Stimulated activated CD4-positive, alpha-beta T cell treated with anti-CD3 and anti-CD28 coated beads, Interleukin-1b, Interleukin-23, amount 100 ng/mL, for 4 hours (primary cell): ENCODE measurements at places on chromosomes 2 and 18.

GRCh38 chr2:233439191-233439590, 84.9 kb downstream of the DGKD start:
- DNase-seq: no peak

- DNase-seq: no peak
Measured at GRCh38 chr2:873651-874580, 76.7 kb upstream of the SNTG2 start.

DNA sequence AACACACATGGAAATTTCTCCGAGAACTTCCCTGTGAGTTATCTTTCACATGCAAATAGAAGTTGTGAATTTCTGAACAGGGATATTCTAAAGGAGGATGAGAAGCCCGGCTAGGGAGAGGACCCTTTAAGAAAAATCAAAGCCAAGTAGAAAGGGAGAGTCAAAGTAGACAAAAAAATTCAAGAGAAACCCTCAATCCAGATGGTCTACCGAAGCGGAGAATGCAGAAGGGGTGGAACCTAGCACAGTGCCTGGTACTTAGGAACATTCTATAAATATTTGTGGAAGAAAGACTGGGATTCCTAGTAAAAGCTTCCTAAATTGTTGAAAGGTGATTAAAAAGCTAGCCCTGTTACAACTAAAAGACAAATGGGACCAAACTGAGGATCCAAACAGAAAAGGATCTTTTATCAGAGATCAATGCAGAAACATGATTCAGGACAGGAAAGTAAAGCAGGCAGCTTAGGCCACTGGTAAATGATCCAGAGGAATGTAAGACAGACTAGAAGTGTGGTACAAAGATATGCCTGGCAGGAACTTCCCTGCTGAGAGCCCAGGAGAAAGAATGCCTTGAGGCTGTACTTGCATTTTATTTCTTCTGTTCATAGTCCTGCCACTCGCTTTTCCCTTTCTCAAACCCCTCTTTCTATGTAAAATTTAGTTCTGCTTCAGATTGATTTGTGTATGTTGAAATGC, 19.5 kb upstream of the GLS start:
- DNase-seq: no peak

DNA sequence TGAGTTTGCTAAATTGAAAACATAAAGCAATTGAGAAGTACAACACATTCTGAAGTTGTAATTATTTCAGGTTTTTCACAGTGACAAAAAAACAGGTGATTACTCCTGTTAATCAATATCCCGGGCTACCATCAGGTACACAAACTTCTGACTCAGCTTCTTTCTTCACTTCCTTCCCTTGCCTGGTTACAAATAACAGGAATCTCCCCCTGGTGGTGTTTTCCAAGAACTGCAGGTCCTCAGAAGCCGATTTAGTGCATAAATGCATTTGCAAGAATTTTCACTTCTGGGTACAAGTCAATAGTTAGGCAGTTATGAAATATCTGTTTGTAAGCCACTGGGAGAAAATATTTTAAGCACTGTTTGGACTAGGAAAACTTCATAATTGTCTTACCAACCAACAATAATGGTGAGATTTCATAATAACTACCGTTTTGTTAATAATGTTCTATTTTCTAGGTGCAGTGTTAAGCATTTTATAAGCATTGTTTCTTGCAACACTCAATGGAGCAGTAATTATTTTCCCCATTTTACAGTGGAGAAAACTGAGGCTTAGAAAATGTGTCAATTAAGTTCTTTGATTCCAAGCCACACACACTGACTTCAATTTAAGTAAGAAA, 12.4 kb upstream of the GMCL1 start:
- peak; percentile 18 for DNase-seq

DNA sequence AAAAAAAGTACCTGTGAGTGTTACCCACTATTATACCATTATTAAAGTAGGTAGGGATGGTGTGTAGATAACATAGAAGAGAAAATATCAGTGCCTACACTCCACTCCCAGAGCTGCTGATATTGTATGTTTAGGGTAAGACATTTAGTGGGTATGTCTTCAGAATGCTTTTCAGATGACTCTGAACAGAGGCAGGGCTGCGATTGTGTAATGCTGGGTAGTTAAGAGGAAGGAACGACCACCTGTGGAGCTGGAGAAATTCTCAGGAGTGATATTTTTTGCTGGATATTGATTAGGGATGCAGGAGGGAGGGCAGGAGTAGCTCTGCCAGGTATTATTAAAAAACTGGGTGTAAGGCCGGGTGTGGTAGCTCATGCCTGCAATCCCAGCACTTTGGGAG, 2.8 kb downstream of the CNOT11 start:
- no peak for DNase-seq

- no peak for DNase-seq
Measured at GRCh38 chr2:229335877-229336346, 64.8 kb upstream of the PID1 start.

- DNase-seq: no peak
Measured at GRCh38 chr2:50529600-50530218, 502.2 kb downstream of the NRXN1 start.

GRCh38 chr2:125745514-125745913, 910.4 kb upstream of the GYPC start:
- DNase-seq: no peak

DNA sequence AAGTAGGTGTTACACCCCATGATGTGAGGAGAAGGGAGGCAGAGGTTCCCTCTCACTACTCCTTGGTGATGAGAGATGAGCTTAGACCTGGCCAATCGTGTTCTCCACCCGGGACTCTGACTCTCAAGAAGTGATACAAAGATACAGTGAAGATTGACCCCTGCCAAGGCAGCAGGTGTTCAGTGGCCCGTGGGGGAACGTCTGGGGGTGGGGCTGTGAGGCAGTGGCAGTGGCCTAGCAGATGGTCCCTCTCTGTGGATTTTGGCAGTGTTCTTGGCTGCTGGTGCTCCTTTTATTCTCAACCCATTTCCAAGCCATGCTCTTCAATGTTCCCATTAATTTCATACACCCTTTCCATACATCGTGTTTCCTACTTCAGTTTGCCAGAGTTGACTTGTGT, 120.4 kb upstream of the NEDD4L start:
- DNase-seq: no peak

GRCh38 chr2:39786761-39787522, 7.9 kb upstream of the THUMPD2 start:
- DNase-seq: no peak

GRCh38 chr2:144660518-144661316, 140.8 kb upstream of the ZEB2 start:
- DNase-seq: no peak

DNA sequence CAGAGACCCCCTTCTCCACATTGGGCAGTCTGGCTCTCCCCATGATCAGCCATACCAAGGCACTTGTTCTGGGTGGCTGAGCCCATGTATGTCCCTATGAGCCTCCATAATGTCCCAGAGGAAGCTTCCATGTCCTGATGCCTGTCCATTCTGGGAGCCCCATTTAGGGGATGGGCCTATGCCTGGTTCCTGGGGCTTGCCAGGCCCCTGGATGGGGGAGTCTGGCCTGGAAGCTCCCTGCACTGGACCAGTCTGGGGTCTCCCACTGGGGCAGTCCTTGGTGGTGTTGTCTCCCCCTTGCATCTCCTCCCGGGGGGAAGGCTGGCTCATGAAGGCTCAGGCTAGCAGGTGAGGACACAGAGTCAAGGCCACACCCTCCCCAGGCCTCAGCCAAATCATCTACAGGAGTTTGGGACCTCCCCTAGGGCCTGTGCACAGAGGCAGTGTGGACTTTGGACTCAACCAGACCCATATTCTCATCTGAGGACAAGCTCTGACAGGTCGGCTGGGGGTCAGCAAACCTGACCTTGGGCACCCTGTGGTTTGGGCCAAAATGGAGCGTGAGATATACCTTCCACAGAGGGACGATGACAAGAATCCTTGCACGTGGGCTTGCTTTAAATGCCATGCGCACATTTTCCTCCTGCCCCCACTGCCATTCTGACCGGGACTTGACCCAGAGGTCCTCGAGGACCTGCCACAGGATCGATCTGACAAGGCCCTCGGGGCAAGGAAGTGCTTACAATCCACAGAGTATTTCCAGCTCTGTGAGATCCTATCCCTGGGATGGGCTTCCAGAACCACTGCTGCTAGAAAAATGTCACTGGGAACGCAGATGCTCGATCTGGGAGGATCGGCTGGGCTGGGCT, 38.8 kb downstream of the INHBB start:
- DNase-seq: no peak

DNA sequence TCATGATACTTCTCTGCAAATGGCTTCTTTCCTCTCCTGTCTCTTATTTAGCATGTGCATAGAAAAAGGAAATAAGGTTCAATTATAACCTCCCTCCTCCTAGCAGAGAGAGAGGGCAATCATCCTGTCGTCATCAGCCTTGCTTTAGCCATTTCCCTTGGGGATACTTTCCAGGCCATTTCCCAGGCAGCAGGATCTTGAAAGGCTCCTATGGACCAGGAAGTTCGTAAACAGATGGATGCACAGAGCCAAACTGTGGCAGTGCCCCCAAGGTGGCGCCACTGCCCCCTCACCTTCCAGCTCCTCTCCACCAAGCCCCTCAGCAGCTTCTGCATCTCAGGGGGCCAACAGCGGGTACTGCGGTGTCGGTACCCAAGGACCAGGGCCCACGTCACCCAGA, 157.4 kb downstream of the DTNA start:
- no peak for DNase-seq

DNA sequence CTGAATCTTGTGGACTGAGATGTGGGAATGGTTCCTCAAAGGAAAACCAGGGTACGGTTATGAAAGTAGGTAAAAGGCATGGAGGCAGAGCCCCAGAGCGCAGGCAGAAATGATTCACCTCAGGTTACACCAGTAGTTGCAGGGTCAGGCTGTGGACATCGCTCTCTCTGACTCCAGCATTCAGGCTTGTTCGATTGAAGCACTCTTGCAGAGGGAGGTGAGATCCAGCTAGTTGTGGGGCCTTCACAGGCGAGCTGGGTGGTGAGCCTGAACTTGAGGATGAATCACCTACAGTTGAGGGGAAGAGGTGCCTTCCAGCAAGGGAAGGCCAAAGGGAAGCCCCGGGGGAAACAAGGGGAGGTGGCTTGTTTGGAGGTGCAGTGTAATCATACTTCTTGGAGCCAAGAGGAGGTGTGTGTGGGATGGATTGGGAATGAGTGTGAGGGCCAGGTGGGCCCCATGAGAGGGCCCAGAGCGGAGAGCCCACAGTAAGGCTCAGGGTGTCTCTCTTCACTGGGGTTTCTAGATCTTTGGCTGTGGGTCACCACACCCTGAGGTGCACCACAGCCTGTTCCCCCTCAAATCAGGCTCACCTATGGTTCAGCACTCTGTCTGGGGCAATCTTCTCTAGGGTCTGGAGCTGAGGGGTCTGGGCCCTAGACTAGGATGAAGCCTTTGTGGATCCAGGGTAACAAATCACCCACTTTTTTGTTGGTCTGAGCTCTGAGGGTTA, 48.5 kb upstream of the MCFD2 start:
- DNase-seq: no peak

DNA sequence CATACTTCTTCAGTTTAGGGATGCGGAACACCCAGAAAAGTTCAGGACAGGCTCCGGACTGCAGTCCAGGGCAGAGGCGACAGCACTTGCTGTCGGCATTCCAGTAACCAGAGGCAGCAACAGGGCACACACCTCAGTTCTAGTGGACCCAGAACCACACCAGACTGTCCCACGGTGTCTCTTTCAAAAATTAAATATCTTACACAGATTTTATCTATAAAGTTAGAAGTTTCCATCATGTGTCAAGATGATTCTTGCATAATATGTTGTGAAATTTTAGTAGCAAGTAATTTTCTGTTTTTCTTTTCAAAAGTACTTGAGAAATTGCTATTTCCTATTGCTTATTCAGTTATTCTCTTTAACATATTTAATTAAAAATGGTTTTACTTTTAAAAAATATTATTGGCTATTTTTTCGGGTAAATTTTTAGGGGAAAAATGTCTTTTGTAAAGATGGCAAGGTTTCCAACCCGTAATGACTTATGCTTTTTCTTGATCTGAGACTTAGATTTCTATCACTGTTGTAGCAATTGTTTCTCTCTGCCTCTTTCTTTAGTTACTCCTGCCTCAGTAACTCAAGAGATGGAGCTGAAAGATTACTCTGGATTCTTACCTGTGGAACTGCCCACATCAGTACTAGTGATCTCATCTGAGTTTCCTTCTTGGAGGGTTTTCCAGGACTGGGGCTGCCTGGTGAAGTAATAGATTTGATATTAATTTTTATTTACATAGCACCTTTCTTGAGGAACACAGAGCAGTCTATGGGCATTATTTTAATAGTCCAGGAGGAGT, 182.7 kb downstream of the LTBP1 start:
- no peak for DNase-seq

DNA sequence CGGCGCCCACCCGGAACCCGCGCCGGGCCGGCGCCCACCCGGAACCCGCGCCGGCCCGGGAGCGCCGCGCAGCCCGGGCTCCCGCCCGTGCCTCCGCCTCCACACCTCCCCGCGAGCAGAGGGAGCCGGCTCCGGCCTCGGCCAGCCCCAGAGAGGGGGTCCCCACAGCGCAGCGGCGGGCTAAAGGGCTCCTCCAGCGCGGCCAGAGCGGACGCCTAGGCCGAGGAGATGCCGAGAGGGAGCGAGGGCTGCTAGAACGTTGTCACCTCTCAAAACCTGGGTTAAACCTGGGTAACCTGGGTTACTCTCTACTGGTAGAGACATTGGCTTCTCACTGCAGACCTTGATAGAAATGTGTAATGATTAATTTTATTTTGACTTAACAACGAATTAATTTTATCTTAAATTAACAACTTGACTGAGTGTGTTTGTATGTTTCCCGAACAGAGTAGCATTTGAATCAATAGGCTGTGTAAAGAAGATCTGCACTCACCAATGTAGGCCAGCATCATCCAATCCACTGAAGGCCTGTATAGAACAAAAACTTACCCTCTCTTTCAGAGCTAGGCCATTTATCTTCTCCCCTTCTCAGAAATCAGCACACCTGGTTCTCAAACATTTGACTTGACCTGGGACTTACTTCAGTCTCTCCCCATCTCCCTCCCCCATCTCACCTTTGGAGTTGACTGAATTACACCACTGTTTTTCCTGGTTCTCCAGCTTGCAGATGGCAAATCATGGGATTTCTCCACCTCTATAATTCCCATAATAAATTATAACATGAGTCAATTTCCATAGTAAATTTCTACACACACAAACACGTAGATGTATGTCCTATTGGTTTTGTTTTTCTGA, 242.7 kb downstream of the ASXL3 start:
- no peak for DNase-seq

GRCh38 chr18:79030680-79031079, 38.5 kb upstream of the ATP9B start:
- DNase-seq: no peak

- DNase-seq: no peak
Measured at GRCh38 chr18:47847635-47848034, 82.8 kb downstream of the SMAD2 start.
